ENCODE measurements at places on chromosomes 5 and 9. TPM values are rescaled to one million over a fixed set of nuclear protein-coding genes. Genes with fewer than 3 reads are reported as not detected.
A peak's percentile ranks its signal among the peaks of the same experiment; 100 is the strongest.

The CA9 gene
- total RNA-seq: 0.85 TPM

The GKAP1 gene
- total RNA-seq: 7.1 TPM

The STING1 gene
- total RNA-seq: 109 TPM

The TAF11L10 gene
- not detected for total RNA-seq

The TAF11L5 gene
- total RNA-seq: not detected

The SOX30 gene
- total RNA-seq: 0.09 TPM

The LHX2 gene
- not detected for total RNA-seq

The PTPA gene
- total RNA-seq: 164 TPM

GRCh38 chr5:142685418-142686209, at the start of gene FGF1:
Gene FGF1 (minus strand): TSS chr5:142686090. CDS start chr5:142614127, 71,963 bp downstream.
- H3K27ac ChIP-seq: no peak within 1 kb of the TSS
- DNase-seq: no peak
- H3K4me3 ChIP-seq: no peak within 1 kb of the TSS
- no peaks in the 10 kb centered on the region for H3K4me1 ChIP-seq

- no peaks in the 10 kb centered on the region for H3K27me3 ChIP-seq
- H3K4me1 ChIP-seq: no peaks in the 10 kb centered on the region
- H3K36me3 ChIP-seq: no peaks in the 10 kb centered on the region
- H3K27ac ChIP-seq: no peak overlapping the region
These were observed 2.3 kb downstream of the HAPLN1 start for GRCh38 chr5:83718195-83718825.

DNA sequence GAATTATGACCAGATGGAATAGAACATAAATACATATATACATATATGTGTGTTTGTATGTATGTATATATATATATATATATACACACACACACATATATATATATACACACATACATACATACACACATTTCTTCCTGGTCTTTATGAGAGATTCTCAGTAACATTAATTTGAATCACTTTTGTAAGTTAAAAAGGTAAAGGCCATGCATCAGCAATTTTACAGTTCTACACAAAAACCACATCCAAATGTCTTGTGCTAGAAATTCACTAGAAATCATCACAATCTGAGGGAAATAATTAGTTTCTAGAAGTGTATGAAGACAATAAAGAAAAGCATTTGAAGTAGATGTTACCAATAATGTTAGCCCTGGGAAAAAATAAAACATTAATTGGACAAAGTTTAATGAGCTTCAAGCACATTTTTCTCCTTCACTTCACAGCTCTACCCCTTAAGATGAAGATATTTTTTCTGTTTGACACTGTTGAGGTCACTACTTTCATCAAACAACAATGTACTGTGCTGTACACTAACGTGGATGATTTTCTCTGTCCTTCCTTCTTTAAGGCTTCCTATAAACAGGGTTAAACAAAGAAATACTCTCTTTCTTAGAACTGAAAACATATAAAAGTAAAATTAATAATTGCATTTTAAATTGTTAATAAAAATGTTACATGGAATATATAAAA, 189.2 kb upstream of the NR4A3 start:
- no peak overlapping the region for H3K4me3 ChIP-seq
- no peaks in the 10 kb centered on the region for H3K4me1 ChIP-seq
- no peak overlapping the region for H3K27ac ChIP-seq
- no peak for DNase-seq
- no peaks in the 10 kb centered on the region for H3K36me3 ChIP-seq

GRCh38 chr5:116273448-116274242, 188.8 kb downstream of the COMMD10 start:
- no peaks in the 10 kb centered on the region for H3K36me3 ChIP-seq
- no peak for DNase-seq
- H3K27me3 ChIP-seq: no peaks in the 10 kb centered on the region

GRCh38 chr5:31846934-31847333, 208.0 kb downstream of the PDZD2 start:
- DNase-seq: no peak
- no peaks in the 10 kb centered on the region for H3K4me1 ChIP-seq
- no peak overlapping the region for H3K4me3 ChIP-seq
- H3K27me3 ChIP-seq: no peaks in the 10 kb centered on the region

DNA sequence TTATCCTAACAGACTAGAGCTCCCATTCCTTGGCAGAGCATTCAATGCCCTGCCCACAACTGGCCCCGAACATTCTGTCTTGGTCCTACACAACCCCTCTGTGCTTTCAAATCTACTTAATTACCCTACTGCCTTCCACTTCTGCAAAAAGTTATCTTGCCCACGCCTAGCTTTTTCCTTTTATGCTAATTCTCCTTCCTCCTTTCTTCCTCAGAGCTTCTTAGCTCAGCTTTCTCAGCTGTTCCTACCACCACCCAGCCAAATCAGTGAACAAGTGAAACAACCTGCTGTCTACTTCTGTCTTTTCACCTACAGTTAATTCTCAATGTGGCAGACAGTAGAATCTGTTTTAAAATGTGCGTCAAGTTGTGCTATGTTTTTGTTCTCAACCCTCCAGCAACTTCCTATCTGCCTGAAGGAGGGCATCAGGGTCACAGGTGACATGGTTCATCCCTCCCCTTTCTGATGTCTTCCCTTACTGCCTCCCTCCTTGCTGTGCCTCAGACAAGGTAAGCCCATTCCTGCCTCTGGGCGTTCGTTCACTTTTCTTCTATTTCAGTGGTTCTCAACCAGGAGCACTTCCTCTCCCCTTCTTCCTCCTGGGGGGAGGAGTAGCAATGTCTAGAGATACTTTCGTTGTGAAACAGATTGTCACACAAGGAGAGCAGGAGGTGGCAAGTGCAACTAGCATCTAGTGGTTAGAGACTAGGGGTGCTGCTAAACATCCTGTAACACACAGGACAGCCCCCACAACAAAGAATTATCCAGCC, 1.3 kb upstream of the REEP5 start:
- H3K27ac ChIP-seq: no peak overlapping the region
- no peaks in the 10 kb centered on the region for H3K27me3 ChIP-seq
- no peaks in the 10 kb centered on the region for H3K36me3 ChIP-seq
- no peak overlapping the region for H3K4me3 ChIP-seq
- H3K4me1 ChIP-seq: peaks cover 12% of the 10 kb centered on the region
- no peak for DNase-seq

DNA sequence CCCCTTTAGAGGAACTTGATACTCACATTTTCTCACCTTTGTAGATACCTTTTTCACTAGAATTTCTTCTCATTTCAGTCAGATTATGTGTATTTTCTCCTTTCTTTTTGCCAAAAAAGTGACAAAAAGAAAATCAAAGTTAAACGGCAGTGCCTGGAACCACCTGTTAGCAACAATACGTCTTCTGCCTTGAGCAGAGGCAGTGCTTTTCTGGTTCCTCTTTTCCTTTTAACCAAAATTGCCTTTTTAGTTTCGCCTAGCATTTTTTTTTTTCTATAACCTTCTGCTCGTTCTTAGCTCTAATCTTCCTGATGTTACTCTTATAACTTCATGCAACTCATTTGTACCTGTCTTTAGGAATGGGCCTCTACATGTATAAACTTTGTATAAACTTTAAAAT, 26.1 kb downstream of the SMIM32 start:
- no peak overlapping the region for H3K4me3 ChIP-seq
- H3K27me3 ChIP-seq: no peaks in the 10 kb centered on the region
- H3K4me1 ChIP-seq: no peaks in the 10 kb centered on the region
- peaks cover 5% of the 10 kb centered on the region for H3K36me3 ChIP-seq
- no peak for DNase-seq

DNA sequence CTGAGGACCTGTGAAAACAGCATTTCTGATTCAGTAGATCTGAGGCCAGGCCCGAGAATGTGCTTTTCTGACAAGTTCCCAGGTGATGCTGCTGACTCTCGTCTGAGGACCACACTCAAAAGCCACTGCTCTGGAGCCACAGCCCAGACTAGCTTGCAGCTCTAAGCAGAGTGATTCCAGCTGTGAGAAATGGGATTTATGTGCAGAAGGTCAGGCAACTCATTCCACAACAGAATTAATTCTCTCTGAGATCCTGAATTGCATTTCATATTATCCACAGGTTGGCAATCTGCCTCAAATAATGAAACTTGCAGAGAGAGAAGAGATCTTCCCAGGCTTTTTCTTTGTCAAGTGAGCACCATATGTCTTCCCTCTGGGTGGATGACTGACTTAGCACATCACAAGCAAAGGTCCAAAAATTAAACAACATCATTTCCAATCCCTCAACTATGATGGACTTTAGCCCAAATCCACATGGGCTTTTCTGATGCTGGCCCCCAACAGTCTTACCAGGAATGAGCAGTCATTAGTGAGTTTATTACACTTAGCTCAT, 140.2 kb downstream of the ALDH1A1 start:
- H3K27me3 ChIP-seq: no peaks in the 10 kb centered on the region
- peak; percentile 46 for DNase-seq
- H3K4me3 ChIP-seq: no peak overlapping the region
- no peaks in the 10 kb centered on the region for H3K36me3 ChIP-seq
- H3K27ac ChIP-seq: no peak overlapping the region

GRCh38 chr5:626850-627249, 14.7 kb downstream of the CEP72 start:
- no peaks in the 10 kb centered on the region for H3K27me3 ChIP-seq
- no peaks in the 10 kb centered on the region for H3K36me3 ChIP-seq
- no peak for DNase-seq
- H3K4me1 ChIP-seq: no peaks in the 10 kb centered on the region
- H3K27ac ChIP-seq: no peak overlapping the region
- no peak overlapping the region for H3K4me3 ChIP-seq

DNA sequence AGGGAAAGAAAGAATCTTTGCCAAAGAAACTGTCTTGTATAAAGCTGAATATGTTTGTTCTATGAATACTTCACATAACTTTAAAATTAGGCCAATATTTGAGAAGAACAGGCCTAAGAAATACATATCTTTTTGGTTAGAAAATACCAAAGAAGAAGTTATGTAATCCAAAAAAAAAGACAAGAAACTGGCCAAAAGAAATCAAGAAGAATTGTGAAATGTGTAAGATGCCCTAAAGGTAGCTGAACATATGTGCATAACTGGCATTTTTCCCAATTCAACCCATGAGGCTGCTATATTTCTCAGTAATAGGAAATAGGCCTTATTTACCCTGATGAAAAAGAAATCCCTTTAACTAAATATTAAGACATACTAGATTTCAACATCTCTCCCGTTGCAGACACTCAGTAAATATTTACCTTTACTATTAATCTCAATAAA, 290.0 kb downstream of the CETN3 start:
- H3K4me3 ChIP-seq: no peak overlapping the region
- no peaks in the 10 kb centered on the region for H3K36me3 ChIP-seq
- no peak for DNase-seq
- H3K27ac ChIP-seq: no peak overlapping the region

- no peak for DNase-seq
- H3K4me3 ChIP-seq: no peak overlapping the region
- no peak overlapping the region for H3K27ac ChIP-seq
- no peaks in the 10 kb centered on the region for H3K27me3 ChIP-seq
- no peaks in the 10 kb centered on the region for H3K36me3 ChIP-seq
- no peaks in the 10 kb centered on the region for H3K4me1 ChIP-seq
These were observed 17.4 kb downstream of the NDFIP1 start for GRCh38 chr5:142125963-142126362.

DNA sequence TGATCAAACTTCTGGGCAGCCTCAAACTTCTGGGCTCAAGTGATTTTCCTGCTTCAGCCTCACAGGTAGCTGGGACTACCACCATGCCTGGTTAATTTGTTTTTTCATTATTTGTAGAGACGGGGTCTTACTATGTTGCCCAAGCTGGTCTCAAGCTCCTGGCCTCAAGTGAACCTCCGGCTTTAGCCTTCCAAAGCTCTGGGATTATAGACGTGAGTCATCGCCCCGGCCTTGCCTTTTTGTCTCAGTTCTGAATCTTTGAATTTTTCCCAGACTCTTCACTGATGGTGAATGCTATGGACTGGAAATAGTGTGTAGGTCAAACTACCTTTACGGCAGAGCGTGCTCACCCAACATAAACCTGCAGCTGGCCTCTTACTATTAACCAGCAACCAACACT, 32.3 kb upstream of the EGFLAM start:
- DNase-seq: no peak
- H3K4me1 ChIP-seq: no peaks in the 10 kb centered on the region
- H3K4me3 ChIP-seq: no peak overlapping the region
- H3K36me3 ChIP-seq: no peaks in the 10 kb centered on the region

GRCh38 chr9:110288503-110288902, 32.2 kb upstream of the TXN start:
- DNase-seq: no peak
- H3K4me1 ChIP-seq: no peaks in the 10 kb centered on the region
- H3K27ac ChIP-seq: no peak overlapping the region
- H3K4me3 ChIP-seq: no peak overlapping the region
- no peaks in the 10 kb centered on the region for H3K36me3 ChIP-seq

- no peak overlapping the region for H3K4me3 ChIP-seq
- no peaks in the 10 kb centered on the region for H3K27me3 ChIP-seq
- H3K36me3 ChIP-seq: no peaks in the 10 kb centered on the region
These were observed 208.3 kb upstream of the VLDLR start for GRCh38 chr9:2413160-2413805.

GRCh38 chr9:128068386-128069205, 564 bp downstream of the SLC25A25 start:
- peaks cover 24% of the 10 kb centered on the region for H3K4me1 ChIP-seq
- no peak for DNase-seq
- H3K27me3 ChIP-seq: no peaks in the 10 kb centered on the region
- H3K4me3 ChIP-seq: peak overlapping the region; percentile 64

GRCh38 chr5:178637356-178638074, 10.7 kb upstream of the CLK4 start:
- H3K4me1 ChIP-seq: no peaks in the 10 kb centered on the region
- DNase-seq: no peak
- no peak overlapping the region for H3K4me3 ChIP-seq
- no peaks in the 10 kb centered on the region for H3K36me3 ChIP-seq
- no peaks in the 10 kb centered on the region for H3K27me3 ChIP-seq
- no peak overlapping the region for H3K27ac ChIP-seq

DNA sequence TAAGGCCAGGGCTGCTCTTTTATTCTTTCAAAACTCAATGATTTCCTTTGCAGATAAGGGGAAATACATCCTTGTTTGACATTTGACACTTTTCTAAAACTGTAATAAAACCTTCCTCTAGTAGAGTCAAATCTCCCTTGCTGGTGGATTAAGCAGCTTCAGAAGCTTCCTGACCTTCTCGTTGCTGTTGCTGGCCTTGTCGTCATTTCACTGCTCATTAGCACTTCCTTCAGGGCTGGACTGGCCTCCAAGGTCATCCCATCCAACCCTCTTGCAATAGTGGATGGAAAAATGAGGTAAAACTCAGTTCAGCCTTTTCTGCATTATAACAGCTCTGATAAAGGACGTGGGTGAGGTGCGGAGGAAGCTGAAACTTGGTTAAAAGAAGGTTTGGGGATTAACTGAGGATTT, 1.1 kb upstream of the ADAMTSL1 start:
- H3K4me1 ChIP-seq: no peaks in the 10 kb centered on the region
- no peaks in the 10 kb centered on the region for H3K27me3 ChIP-seq
- DNase-seq: no peak
- no peaks in the 10 kb centered on the region for H3K36me3 ChIP-seq
- H3K27ac ChIP-seq: no peak overlapping the region

Measured in kidney (tissue), 22 donors.